ENCODE measurements at places on chromosomes 1 and 21.

DNA sequence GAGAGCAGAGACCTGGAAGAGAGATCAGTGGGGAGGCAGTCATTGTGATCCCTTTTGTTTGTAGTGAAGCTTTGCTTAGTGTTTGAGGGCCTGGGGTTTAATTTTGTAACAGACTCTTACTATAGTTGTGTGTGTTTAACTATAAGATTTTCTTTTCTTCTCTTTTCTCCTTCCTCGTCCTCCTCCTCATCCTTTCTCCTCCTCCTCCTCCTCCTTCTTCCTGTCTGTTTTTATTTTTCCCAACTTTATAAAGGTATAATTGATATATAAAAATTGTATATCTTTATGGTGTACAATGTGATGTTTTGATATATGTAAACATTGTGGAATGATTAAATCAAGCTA, 71.2 kb upstream of the MACF1 start:
- DNase-seq, result no peak

DNA sequence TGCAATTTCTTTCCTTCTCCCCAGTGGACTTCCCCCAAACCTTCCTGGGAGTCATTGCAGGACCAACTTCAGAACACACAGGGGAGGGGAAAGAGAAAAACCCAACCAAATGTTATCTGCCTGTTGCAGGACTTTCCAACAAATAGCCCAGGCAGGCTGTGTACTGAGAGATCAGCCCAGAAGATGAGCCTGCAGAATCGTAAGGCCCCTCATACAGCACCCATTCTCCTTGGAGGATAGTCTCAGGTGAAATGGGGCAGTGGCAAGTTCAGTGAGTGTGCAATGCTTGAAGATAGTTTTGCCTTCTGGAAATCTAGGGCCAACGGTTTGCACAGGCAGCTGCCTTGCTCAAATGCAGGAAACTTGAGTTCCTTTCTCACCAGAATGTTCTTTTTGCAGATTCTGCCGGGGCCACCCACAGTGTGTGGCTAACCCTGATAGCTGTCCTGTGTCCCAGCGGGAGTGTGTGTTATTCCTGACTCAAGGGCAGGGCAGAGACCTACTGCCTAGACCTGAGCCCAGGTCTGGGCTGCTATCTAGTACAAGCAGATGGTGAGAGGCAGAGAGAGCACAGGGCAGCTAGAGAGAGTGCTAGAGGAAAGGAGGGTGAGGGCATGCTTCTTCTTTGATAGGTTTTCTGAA, 48.8 kb downstream of the GADD45A start:
- DNase-seq, result no peak

GRCh38 chr1:6246497-6247467, 2.8 kb downstream of the HES3 start:
- no peak for DNase-seq

GRCh38 chr1:28521502-28522164, 15.8 kb downstream of the RCC1 start:
- DNase-seq, result no peak

DNA sequence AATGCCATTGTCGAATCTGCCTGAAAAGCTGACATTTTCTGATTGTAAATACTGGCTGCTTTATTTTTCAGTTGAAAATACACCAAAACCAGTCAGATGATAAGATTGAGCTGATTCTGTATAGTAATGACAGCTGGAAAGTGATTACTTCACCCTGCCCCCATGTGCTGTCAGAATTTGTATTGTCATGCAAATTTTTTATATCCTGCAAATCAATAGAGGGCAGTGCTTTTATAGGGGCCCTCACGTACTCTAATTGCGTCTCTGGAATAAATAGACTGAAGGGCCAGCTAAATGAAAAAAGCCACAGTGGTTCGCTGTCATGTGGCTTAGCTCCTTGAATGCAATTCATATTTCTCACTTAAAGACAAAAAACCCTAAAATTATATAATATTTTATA, 208.6 kb downstream of the LHX8 start:
- DNase-seq, result no peak

Data from AG09319 (cell line).